ACHN (cell line): ENCODE measurements at places on chromosomes 5 and 9.

DNA sequence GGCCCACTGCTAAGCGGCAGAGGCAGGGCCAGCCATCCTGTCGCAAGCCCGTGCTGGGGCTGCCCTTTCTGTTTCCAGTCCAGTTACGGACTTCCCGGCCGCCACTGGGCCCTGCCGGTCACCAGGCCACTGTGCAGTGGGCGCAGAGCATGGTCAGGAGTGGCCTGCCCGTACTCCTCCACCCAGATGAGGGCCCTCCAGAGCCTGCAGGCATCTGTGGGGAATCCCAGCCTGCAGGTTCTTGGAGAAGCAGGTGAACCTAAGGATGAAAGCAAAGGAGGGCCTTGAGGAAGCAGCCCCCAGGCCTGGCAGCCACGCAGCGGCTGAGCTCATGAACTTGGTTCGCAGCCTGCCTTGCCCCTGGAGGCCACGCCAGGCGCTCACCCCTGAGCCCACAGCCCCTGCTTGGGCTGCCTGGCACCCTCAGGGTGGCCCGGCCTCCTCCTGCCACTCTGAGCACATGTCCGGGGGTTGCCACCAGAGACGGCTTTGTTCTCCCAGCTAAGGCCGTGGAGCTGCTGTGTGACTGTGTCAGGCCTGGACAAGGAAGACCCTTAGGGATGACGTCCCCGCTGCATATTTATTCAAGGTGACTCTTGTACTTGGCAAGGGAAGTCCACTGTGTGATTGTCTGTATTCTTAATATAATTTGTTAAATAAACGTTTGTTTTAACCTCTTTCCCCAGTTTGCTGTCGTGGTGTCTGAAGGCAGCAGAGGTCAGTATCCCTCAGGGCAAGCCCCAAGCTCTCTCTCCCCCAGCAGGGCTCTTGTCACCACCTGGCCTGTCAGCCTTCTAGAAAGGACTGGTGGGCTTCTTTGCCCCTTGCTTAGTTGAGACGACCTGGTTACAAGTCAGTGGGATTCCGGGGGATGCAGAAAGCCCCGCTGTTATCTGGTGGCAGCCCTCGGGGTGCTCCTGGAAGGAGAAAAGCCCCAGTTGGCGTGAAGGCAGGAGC, 107.1 kb upstream of the LMX1B start:
- DNase-seq, result no peak

- no peak for DNase-seq
Observed at GRCh38 chr9:84447305-84447704, 106.7 kb upstream of the SLC28A3 start.

GRCh38 chr5:67190861-67191260, 5.7 kb downstream of the CD180 start:
- no peak for DNase-seq

GRCh38 chr9:18075253-18075952, 398.6 kb upstream of the ADAMTSL1 start:
- no peak for DNase-seq
